Esophagus mucosa (tissue), 1 donor: ENCODE measurements at places on chromosomes 2 and 18. TPM values are rescaled to one million over a fixed set of nuclear protein-coding genes. Genes with fewer than 3 reads are reported as not detected.

GAD1 gene
- total RNA-seq: 1.1 TPM

IL36RN gene
- total RNA-seq: 64.1 TPM

REG3A gene
- total RNA-seq: not detected

PDCL3 gene
- 24.4 TPM for total RNA-seq

KCNF1 gene
- total RNA-seq: not detected

CKAP2L gene
- total RNA-seq: 14.0 TPM

POTEJ gene
- total RNA-seq: not detected

DNA sequence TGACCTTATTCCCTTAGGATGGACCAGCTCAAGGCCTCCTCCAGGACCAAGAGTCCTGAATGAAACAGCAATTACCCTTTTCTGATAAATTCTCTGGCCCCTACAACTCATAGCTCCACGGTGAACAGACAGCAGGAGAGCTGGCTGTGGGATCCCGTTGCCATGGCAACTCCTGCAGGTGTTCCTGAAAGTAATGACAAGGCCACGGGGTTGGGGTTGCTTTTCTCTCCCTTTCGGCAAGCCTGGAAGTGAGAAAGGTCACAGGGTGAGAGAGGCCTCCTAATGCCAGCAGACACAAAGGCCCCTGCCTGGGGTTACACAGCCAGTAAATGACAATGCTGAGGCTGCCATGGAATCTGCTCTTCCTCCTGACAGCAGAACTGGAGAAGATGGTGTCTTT, 403.0 kb downstream of the NBAS start:
- no peak for ATAC-seq

- ATAC-seq: no peak
Measured at GRCh38 chr2:128753800-128754199, 435.1 kb upstream of the HS6ST1 start.

DNA sequence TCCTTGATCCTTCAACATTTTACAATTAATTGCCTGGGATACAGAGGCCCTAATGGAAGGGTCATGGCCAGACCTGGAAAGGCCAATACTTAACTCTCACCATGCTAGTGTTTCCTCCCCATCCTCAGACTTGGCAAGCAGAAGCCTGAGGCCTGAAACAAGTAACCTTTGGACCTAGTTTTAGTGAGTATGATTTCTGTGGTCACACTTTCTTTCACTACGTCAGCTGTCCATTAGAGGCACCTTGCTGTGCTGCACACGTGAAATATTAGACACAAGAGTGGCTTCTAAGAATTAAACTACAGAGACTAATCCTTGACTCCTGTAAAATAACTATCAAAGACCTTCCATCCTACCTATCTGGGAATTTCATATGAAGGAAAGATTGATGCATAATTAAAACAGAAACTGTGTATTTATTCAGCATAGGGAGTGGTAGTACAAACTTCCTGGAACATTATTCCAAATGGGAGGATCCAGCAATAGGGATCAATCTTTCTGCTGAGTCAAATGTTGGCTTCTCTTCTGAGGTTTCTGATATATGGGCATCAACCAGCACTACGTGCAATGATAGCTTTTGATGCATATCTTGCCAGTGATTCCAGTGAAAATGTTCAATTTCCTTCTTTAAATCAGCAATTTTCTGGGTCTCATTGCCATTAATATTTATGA, 249.7 kb downstream of the IKZF2 start:
- peak; percentile 28 for ATAC-seq

DNA sequence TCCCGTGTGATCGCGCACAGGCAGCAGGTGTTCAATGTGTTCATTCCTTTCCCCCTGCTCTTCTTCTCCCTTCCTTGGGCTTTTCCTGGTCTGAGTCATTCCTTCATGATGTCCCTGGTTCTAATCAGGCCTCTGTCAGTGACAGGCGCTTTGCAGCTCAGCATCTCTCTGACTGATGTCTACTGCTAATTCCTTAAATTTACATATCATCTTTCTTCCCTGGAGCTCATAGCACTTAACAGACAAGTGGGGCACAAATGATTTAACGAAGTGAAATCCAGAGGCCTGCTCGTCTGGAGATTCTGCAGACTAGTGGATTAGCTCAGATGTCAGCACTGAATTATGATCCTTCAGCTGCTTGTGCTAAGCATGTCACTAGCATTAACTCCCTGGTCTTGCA, 77.9 kb downstream of the NRP2 start:
- ATAC-seq: no peak

DNA sequence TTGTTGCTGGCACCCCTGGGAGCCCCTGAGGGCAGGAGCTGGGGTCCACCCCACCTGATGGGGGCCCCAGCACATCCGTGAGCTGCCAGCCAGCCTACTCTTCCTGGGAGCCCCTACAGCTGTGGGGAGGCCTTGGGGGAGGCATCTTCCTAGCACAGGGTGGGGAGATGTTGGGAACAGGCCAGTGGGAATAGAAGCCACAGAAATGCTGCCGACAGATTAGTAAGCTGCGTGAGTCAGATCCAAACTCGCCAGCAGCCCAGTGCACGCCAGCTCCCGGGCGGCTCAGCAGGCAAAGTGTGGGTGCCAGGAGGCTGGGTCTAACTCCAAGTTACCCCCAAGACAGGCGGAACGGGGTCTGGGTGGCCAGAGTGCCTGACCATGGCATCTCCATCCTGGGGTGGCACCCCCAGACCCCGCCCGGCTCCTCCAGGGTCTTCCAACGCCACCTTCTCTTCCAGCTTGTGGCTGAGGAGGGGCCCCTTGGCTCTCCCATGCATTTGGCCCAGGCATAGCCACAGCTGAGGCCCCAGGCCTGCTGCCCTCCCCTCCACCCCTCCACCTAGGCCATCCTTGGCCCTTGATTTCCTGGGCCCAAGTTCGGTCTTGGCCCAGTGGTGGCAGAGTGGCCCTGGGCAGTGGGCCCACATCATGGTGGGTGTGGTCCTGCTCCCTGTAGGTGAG, 15.3 kb downstream of the CROCC2 start:
- ATAC-seq: peak; percentile 63

- ATAC-seq: peak; percentile 85
Measured at GRCh38 chr2:239602290-239603282, 201.8 kb upstream of the HDAC4 start.

DNA sequence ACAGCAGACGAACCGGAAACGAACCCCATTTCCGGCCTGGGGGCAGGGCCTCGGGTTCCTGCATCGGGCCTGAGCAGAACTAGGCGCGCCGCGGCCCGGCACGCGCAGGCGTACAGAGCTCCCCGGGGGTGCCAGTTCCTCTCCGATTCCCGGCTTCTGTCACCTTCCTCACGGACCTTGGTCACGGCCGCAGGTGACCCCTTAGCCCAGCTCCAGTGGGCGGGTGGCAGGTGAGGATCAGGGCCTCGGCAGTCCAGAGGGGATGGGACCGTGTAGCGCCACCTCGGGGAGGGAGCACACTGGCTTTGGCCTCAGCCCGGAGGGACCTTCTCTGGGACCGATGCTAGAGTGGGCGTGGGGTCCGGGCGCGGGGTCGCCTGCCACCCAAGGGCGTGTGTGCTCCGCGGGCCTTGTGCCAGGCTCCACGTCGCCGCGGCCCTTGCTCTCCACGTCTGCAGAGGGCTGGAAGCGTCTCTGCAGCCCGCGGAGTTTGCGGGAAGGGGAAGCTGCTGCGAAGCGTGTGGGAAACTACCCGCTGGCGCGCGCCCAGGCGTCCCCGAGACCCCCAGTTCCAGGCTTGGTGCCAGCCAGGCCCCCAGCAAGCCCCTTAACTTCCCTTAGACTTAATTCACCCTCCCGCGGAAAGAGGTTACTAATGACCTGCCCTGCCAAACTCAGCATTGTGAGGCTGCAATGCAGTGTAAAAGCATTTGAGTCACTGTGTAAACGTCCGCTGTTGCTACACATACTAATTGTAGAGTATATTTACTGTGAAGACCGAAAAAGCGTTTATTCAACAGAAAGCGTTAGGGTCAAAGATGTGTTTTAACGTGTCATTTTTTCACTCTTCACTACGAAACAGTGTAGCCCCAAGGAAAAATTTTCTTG, at the start of gene TRAPPC12:
Gene TRAPPC12 (plus strand): TSS at position 48 of the 888 bp plus-strand sequence. CDS start 7,930 bp downstream, outside the sequence.
- peak; percentile 88 for ATAC-seq

GRCh38 chr18:24232800-24233199, 93.9 kb downstream of the CABYR start:
- ATAC-seq: no peak
